ENCODE measurements at places on chromosomes 5 and 9.

GRCh38 chr5:181230551-181230950 is 7.5 kb downstream of the TRIM41 start:
- DNase-seq, result no peak

DNA sequence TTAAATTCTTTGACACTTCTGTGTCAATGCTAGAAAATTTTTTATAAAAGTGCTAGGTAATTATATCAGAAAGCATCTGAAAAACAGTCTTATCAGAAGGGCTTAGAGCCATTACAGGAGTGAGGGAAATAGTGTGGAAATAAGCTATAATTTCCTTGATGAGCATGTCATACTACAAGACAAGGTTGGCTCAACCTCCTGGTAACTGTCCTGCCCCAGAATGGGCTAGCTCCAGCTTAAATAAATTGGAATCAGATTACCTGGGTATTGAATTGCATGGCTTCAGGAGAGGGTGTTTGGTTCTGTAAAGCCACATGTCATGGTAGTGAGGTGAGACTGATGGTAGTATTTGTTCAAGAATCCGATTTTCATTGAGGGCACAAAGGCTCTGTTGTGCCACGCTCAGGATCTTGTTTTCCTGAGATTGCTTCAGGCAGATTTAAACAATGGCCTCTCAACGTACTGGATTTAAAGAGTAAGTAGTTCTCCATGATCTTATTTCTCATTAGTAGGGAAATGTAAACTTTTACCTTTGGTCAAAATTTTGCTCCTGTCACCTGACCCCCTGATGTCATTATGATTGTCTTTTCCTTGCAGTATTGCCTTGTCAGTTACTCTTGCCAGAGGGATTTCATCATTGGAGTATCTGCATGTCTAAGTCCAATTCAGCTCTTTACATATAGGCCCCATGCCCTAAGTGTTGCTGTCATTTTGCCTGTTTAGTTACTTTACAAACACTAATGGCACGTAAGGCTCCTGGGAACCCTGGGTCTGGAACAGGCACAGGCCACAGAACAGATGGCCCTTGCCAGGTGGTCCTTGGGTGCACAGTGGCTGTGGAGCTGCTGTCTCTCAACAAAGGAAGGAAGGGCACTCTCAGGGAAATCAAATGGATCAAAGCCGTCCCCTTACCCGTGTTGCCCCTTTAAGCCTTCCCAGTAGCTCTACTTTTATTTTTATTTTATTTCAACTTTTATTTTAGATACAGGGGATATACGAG is 21.3 kb downstream of the TRIO start:
- DNase-seq, result no peak

DNA sequence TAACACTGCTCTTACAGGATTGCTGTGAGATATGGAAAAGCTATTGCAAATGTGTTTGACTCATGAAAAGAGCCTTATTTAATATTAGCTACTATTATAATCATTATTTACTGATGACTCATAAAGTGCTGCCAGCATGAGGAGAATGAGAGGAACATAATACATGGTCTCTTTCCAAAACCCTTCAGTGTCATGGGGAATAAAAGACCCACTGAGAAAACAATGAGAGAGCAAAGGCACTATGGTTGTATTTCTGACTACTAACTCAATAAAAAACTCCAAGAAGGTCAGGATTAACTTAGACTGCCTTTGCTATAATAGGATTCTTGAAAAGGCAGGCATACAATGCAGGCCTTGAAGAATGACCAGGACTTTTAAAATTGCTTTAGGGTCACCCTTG is 633.5 kb downstream of the DTWD2 start:
- no peak for DNase-seq

DNA sequence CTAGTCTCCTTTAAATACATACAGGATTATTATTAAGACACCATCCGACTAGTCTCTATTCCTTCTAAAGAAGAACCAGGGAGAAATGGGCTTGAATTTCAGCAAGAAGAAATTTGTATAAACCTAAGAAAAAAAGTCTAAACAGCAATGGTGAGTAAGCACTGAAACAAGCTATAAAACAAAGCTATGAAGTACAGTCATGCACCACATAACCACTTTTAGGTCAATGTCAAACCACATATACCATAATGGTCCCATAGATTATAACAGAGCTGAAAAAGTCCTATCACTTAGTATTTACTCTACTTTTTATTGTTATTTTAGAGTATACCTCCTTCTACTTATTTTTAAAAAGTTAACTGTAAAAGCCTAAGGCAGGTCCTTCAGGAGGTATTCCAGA is 102.0 kb upstream of the NFIB start:
- no peak for DNase-seq

DNA sequence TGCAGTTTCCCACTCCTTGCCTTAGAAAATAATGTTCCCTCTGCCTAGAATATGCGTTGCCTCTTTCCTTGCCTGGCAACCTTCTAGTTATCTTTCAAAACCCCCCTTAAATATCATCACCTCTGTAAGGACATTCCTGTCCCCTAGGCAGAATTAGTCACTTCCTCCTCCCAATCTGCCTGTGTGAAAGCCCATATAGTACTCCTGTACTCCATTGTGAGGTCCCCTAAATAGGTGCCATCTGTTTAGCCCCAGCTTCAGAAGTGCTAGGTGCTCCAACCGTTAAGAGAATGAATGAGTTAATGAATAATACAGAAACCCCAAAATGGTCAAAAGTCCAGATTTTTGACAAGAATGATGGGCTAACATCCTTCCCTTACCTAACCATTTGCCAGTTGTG is 181.4 kb downstream of the GDNF start:
- DNase-seq, result no peak

GRCh38 chr9:34689512-34689911 is 1.6 kb downstream of the CCL19 start:
- no peak for DNase-seq

DNA sequence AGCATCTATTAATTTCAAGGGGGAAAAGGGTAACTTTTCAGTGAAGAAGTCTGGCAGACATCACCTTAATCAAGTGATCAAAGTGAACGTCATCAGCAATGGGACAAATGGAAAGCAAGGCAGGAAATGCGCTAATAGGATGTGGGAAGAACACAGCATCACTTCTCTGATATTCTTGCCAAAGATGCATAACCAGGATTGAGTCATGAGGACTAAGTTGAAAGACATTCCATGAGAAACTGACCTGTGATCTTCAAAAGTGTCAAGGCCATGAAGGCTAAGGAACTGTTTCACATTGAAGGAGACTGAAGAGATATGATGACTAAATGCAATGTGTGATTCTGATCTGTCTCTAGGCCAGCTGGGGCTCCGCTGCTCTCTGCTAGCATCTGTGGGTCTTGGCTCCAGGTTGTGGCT is 92.9 kb downstream of the NDFIP1 start:
- DNase-seq, result peak; percentile 16
